ENCODE measurements at places on chromosomes 2 and 18.

- no peak for DNase-seq
Measured at GRCh38 chr2:3042601-3043585, 334.7 kb downstream of the EIPR1 start.

DNA sequence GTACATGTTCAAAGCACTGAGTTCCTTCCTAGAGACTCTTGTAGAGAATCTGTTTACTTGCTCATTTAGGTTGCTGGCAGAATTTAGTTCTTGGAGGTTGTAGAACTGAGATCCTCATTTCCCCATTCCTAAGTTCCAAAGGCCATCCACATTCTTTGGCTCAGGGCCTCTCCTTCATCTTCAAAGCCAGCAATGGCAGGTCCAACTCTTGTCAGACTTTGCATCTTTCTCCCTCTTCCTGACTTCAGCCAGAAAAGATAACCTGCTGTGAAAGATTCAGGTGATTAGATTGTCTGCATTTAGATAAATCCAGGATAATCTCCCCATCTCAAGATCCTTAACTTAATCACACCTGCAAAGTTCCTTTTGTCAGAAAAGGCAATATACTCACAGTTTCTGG lies 51.1 kb downstream of the SOCS6 start:
- DNase-seq = no peak

DNA sequence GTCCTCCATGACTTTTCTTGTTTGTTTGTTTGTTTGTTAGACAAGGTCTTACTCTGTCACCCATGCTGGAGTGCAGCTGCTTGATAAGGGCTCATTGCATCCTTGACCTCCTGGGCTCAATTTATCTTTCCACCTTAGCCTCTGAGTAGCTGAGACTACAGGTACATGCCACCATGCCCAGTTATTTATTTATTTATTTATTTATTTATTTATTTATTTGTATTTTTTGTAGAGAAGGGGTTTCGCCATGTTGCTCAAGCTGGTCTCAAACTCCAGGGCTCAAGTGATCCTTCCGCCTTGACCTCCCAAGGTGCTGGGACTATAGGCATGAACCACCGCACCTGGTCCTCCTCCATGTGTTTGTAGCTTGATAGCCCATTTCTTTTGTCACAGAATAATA lies 37.9 kb downstream of the NBEAL1 start:
- DNase-seq = no peak

- no peak for DNase-seq
Measured at GRCh38 chr2:230759481-230760167, 47.0 kb downstream of the CAB39 start.

GRCh38 chr2:39871291-39871761 lies 92.3 kb upstream of the THUMPD2 start:
- DNase-seq = peak; percentile 76

DNA sequence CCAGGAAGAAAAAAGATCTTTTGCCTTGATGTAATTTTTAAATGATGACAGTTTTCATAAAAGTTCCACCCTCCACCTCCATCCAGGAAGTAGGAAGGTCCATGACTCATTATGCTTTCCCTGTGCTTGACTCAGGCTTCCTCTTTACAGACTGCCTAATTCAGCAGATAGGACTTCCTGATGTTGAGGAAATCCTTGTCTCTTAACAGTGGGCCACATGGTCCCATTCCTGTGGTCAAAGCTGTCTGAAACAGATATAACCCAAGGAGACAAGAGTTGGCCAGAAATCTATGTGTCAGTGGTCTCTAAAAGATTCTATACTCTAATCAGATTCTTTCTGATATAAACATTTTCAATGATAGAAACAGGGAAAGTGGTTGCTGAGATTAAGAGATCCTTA lies 119.1 kb downstream of the BAZ2B start:
- peak; percentile 88 for DNase-seq

DNA sequence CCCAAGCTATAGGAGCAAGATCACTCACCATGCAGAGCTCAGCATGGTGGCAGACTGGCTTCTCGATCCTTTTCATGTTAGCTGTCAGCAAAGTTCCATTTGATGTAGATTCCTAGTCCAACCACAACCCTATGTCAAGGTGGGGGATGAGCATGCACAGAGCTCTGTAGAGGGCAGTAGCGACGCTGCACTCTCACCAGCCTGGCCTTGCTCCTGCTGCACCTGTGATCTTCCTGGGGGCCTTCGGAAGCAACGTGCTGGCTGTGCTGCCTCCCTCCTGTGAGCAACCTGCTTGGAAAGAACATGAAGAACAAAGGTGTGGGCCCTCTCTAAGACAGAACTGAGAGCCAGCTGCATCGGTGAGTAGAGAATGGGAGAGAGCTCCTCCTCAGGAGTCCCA lies 479.4 kb upstream of the MYT1L start:
- DNase-seq = no peak

- DNase-seq = no peak
Measured at GRCh38 chr2:54864727-54865126, 141.3 kb downstream of the EML6 start.

GRCh38 chr2:199128476-199129229 lies 329.1 kb downstream of the SATB2 start:
- no peak for DNase-seq

DNA sequence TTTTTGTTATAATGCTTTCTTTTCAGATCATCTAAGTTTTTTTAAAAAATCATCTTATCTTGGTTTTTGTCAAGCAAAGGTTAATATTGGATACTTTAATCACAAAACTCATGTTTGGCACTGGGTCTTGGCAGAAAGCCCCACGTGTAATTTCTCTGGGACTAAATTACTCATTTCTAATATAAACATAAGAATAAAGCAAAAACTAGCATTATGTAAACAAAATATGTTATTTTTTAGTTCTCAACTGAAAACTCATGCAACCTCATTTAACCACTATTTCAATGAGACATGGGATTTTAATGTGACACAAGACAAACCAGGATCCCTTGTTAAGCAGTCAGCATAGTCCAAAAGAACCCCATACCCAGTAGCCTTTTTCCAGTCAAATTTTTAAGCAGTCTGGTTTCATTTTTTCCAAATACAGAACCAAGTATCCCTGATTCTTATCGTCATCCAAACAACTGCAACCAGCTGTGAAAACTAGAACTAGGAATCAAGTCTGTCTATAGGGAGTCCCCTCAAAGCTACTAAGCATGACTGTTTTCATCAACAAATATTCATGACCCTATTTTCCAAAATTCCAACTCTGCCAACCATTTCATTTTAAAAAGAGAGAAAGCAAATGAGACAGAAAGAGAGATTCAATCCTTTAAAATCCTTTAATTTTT lies 27.1 kb downstream of the PID1 start:
- peak; percentile 64 for DNase-seq

DNA sequence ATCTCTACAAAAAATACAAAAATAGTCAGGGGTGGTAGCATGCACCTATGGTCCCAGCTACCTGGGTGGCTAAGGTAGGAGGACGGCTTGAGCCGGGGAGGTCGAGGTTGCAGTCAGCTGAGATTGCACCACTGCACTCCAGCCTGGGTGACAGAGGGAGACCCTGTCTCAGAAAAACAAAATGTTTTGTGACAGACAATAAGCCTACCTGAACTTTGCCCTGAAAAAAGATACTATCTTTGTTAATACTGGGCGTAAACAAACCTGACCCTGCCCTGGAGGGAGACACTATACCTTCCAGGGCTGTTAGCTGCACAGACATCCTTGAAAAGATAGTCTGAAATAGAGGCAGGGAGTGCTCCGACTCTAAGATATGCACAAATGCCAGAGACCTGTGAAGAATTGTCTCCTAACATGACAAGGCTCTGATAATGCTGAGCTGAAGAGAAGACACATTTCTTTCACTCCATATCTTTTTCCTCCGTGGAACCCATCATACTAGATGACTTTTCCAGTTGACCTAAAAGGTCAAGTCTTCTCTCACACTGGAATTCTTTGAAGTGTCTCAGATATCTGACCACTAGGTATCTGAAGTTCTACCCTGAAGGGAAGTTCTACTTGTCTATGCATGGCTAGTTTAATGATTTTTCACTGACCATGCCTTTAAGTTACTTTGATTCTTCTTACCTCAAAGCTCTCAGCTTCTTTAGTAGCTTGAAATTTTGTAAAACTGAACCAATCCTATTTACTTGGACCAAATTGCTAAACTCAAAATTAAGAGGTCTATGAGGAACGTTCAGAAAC lies 20.9 kb upstream of the HK2 start:
- no peak for DNase-seq

GRCh38 chr18:35949903-35950627 lies 22.4 kb upstream of the RMP24 start:
- DNase-seq = peak; percentile 73

GRCh38 chr18:48548011-48548771 lies 9.4 kb downstream of the CTIF start:
- peak; percentile 86 for DNase-seq
